ENCODE measurements at places on chromosomes 1 and 21.

- DNase-seq = no peak
Observed at GRCh38 chr1:79052829-79053449, 46.4 kb upstream of the ADGRL4 start.

- DNase-seq = no peak
Observed at GRCh38 chr1:14128096-14128495, 428.1 kb downstream of the PRDM2 start.

GRCh38 chr1:204626381-204626780 is 59.2 kb downstream of the LRRN2 start:
- DNase-seq = no peak

GRCh38 chr21:44931137-44931500 is 8.7 kb upstream of the SLX9 start:
- no peak for DNase-seq

GRCh38 chr1:7940745-7941436 is at the start of gene TNFRSF9:
TNFRSF9 (minus strand) TSS chr1:7940839; CDS start chr1:7939994, 845 bp downstream.
- no peak for DNase-seq

DNA sequence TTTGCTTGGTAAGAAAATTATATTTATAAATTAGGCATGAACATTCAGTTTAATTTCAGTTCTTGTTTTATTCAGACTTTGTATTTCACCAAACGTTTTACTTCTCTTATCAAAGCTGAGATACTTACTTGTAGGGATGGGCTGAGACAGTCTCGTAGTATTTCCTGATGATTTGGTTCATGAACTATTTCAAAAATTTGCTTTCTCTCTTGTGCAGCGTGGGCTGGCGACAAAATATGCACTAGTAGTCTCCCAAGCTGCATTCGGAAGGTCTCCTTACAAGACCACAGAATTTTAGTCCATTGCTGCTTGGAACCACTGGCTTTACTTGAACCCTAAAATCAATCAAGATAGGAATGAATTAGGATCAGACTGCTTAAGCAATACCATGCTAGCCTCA is 91.7 kb upstream of the GNG4 start:
- DNase-seq = no peak

DNA sequence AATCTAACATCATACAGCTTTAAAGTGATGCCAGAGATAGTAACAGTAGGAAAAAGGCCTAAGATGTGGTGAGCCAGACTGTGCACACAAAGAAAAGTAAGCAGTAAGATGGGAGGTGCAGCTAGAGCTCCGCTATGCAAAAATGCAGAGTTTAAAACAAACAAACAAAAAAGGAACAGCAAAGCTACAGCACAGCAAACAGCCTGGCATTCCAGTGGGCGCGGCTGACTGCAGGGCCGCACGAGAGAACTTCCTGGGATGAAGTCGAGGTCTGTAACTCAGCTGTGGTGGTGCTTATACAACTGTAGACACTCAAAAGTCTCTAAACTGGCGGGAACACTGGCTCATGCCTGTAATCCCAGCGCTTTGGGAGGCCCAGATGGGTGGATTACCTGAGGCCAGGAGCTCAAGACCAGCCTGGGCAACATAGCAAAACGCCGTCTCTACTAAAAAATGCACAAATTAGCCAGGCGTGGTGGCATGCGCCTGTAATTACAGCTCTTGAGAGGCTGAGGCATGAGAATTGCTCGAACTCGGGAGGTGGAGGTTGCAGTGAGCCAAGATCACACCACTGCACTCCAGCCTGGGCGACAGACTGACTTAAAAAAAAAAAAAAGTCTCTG is 30.1 kb downstream of the PRDM15 start:
- DNase-seq = no peak

- DNase-seq = no peak
Observed at GRCh38 chr1:197677752-197678295, 97.5 kb downstream of the DENND1B start.

DNA sequence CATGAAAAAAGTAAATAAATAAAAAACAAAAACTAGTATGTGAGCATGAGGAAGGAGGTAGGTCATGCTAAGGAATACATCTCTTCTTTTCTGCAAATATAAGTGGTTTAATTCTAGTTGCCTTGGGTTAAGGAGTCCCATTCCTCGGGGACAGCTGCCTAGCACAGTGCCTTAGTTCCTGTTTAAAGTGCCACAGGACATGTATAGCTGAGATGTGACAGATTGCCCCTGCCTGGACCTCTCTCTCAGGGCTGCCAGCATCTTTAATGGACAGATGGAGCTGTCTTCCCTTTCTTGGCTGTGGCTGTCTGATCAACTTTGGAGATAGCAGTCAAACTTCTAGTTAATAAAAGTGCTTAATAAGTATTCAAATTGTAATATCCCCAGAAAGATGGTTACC is 50.0 kb downstream of the TSEN15 start:
- no peak for DNase-seq

DNA sequence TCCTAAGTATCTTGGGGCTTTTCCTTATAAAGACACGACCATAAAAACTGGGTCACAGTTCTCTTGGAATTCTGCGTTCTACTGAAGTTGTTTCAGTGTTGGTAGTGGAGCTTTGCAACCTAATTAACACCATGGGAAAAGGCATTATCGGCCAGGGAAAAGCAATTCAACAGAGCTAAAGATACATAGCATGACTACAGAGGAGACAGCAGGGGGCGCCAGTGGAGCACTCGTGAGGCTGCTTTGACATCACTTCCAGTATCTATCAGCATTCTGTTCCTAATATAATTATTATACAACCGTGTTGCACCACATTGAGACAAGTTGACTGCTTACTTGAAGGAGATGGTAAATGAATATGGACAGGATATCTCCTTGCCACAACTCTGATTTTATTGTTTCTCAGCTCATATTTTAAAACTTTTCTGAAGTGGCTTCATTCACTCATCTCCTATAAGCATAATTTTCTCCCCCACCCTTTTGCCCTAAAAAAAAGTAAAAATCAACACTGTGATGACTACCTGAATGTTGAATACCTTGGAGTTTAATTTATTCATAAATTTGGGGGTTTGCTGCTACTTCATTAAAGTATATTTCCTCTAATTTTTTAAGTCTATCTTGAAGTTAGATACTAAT is 39.4 kb downstream of the ZP4 start:
- peak; percentile 45 for DNase-seq

- no peak for DNase-seq
Observed at GRCh38 chr1:11299225-11299574, 26.2 kb downstream of the UBIAD1 start.

DNA sequence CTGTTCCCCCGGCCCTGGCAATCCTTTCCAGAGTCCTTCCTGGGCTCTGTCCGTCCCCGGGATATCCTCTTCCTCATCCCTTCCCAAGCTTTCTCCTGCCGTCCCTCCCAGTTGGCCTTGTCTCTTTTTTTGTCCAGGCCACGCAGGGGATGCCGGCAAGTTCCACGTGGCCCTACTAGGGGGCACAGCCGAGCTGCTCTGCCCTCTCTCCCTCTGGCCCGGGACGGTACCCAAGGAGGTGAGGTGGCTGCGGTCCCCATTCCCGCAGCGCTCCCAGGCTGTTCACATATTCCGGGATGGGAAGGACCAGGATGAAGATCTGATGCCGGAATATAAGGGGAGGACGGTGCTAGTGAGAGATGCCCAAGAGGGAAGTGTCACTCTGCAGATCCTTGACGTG is 13.4 kb upstream of the SVBP start:
- no peak for DNase-seq

DNA sequence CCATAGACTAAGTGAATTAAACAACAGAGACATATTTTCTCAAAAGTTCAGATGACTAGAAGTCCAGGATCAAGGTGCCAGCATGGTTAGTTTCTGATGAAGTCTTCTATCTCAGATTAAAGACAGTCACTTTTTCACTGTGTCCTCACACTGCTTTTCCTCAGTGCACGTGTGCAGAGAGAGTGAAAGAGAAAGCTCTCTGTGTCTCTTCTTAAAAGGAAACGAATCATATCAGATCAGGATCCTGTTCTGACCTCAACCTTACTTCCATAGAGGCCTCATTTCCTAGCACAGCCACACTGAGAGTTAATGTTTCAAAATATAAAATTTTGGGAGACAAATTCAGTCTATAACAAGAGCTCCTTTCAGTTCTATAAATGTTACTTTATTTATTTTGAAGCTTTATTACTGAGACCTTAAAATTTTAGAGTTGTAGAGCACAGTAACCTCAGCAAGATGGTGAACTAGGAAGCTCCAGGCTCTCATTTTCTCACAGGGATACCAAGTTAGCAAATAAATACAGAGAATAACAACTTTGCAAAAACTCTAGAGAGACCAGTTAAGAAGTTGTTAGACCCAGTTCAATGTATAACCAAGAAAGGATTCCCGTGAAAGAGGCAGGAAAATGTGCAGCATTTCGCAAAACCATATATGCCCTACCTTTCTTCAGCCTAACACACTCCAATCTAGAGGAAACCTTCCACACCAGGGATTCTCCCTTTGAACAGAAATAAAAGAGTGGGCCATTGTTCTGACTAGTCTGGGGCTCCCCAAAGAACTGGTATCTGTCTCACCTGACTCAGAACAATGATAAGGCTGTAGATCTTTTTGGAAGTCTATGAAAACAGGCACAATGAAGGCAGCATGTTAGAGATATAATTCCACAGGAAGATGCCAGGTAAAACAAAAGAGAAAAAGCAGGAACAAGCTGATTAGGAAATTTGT is 372.2 kb downstream of the MRPL39 start:
- DNase-seq = no peak

GRCh38 chr1:8822373-8823294 is 5.2 kb upstream of the RERE start:
- DNase-seq = no peak

- DNase-seq = no peak
Observed at GRCh38 chr1:41672641-41673361, 188.3 kb upstream of the EDN2 start.

DNA sequence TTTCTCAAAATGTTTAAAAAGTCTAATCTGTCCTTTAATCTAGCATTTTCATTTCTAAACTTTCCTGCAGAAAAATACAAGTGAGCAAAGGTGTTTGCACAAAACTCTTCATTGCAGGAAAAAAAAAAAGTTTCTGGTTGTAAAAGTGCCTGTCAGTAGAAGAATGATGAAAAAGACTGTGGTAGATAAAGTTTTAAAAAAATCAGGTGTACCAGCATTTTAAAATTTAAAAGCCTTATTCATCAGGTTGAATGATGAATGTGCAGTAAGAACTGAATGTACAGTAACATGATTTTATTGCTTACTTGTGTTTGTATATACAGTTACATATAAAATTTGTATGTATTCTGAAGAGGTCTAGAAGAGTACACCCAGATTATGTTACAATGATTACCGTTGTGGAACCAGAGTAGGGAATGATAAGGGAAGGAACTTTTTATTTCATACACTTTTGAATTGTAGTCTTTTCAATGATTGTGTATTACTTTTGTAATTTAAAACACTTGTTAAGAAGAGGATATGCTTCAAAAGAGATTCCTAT is 54.0 kb downstream of the FNBP1L start:
- DNase-seq = no peak

GRCh38 chr1:21670059-21670881 is 1.1 kb upstream of the RAP1GAP start:
- DNase-seq = no peak

DNA sequence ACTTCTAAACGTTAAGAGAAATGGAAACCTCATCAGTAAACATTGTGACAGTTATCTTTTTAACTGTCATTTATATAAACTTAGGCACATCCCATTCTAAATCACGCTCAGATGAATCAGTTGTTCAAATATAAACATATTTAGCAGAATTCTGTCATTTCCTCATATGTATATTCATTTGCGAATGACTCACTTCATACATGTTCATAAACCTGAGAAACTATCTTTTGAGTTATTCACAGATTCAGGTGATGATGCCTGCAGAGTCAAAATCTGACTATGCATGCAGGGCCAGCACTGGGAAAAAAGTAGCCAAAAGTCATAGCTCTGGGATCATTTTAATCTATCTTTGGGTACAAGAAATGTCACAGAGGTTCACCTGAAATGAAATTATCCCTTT is 153.8 kb upstream of the PKN2 start:
- no peak for DNase-seq

GRCh38 chr1:54165146-54165545 is 12.3 kb upstream of the CDCP2 start:
- DNase-seq = no peak

- DNase-seq = no peak
Observed at GRCh38 chr1:25825605-25826004, 5.9 kb downstream of the MTFR1L start.

DNA sequence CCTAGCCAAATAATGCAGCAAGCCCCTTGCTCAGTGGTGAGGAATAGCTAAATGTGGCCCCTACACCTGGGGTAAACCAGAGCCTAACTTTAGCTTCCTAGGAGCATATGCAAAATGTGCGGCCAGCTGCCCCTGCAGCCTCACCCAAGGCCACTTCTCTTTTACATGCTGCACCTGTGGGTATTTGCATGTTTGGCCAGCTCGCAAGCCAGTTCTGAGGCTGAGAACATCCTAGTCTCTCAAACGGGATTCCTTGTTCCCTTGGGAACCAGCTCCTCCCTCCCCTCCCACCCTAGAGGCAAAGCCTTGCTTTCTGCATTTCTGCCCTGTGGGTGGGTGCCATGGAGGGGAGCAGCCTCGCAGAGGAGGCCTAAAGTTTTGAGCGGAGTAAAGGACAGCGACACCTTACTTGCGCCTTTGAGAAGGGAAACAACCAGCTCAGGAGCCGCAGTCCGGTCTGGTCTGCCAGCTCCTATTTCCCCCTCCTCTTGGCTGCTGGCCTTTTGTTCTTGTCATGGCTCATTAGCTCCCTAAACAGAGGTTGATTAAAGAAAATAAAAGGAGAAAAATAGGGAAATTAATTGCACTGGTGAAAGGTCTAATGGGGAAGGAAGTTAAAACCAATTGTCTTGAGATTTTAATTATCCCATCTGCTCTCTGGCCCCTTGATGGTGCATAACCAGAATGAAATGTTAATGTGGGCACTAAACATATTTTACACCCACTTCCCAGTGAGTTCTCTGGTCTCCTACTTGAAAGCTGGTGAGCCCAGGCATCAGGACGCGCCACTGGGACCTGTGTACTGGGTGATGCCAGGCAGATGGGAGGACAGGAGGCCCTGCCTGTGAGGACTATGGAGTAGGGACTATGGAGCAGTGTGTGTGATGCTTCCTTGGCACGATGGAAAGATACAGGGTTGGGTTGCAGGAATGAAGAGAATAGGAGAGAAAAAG is 68.7 kb downstream of the TEX35 start:
- DNase-seq = peak; percentile 50

- DNase-seq = no peak
Observed at GRCh38 chr21:42317826-42318746, 2.9 kb upstream of the TFF3 start.

DNA sequence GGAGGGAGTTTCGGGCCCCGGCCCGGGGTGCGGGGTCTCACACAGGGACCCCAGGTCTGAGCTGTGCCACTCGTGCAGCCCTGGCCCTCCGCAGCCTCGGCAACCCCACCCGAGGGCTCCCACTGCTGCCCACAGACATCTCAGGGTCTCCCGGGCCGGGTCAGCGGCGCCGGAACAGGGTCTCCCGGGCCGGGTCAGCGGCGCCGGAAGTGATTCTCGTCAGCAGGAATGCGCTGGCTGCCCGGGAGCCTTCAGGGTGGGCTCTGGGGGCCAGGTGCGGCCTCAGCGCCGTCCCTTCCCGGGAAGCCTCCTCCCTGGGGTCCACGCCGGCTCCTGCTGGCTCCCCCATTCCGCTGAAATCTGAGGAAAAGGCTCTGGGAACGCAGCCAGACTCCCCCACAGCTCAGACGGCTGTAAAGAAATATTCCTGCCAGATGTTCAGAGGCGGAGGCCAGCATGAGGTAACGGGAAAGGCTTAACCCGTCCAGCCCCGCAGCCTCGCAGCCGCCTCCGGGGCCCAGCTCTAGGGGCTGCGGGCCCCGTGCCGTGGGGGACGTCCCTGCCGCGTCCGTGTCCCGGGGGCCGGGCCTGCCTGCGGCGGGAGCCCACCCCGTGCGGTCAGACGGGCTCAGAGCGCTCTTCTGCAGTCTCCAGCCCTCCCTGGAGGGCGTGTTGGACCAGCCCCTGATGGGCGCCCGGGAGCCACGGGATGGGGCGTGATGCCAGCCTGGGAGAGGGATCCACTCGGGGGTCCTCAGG is 8.7 kb upstream of the COL6A1 start:
- no peak for DNase-seq
